ENCODE measurements at places on chromosomes 6 and 20.
A peak's percentile ranks its signal among the peaks of the same experiment; 100 is the strongest.

DNA sequence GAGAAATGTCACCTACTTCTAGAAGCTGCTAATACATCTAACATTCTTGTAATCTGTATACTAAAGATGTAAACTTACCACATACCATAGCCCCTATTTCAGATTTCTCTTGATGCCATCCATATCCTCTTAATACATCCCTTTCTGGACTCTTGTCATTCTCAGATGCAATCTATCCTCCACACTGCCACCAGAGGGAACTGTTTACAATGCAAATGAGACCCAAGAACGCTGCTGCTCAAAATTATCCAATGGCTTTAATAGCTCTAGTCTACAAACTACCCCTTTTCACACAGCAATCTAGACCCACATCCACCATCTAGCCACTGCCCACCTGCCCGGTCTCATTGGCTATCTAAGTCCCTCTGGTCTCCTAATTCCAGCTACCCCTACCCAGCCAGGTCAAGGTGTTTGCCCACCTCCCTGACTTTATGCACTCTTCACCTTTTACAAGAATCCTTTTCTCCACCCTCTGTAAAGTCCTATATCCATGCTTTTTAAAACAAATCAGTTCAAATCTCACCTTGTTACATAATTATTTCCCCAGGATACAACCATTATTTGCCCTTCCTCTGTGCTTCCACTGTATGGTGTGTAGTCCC lies 14.8 kb downstream of the FAXC start:
- peak; percentile 53 for DNase-seq

DNA sequence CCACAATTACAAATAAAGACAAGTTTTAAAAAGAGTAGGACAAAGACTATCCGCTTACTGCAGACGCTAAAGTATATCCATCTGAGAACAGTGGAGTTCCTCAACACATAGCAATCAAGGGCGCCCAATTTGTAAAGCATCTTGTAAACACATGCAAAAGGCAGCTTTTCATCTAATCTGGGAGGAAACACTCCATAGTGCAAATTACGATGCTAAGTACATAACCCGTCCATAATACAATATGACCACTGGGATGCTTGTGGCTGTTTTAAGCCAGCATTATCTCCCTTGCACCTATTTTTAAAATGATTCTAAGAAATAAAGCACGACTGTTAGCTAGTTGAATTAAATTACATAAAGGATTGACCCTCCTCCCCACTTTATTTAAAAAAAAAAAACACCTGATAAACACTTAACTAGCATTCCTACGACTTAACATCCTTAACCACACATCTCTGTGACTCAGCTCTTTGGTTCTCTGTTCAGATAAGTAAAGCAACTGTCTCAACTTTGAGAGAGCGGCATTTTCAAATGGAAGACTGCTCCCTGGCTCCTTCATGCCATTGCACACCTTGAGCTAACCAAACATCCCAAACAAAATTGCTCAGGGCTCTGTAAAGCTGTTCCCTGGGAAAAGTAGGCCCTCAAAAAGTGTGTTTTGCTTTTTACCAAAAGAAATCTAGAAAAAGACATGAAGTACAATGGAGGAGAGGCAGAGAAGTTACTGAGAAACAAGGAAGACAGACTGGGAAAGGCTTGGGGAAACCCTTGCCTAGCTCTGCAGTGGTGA lies 14.2 kb downstream of the SLC22A23 start:
- peak; percentile 69 for DNase-seq

DNA sequence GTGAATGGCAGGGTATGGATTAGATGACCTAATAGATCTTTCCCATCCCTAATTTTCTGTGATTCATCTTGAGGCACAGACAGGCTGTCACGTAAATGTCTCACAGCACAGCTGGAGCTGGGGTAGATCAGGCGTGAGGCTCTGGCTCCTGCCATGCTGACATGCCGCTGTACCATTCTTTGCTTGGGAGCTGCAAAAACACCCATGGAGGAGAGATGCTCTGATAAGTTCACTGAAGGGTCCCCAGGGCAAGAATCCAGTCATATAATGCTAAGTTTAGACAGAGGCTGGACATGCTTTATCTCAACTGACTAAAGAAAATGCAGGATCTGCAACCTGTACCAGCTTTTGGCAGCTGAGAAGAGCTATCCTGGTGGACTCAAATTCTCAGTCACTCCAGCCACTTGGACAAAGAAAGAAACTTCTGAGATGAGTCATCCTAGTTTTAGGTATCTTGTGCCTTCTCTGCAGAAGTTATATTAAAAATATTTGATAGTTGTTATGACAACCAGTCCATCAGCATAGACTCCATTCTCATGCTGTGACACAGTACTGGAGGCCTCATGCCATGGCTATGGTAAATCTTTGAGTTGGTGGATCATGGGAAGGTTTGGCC lies 185.1 kb upstream of the RAB32 start:
- DNase-seq, result peak; percentile 71

DNA sequence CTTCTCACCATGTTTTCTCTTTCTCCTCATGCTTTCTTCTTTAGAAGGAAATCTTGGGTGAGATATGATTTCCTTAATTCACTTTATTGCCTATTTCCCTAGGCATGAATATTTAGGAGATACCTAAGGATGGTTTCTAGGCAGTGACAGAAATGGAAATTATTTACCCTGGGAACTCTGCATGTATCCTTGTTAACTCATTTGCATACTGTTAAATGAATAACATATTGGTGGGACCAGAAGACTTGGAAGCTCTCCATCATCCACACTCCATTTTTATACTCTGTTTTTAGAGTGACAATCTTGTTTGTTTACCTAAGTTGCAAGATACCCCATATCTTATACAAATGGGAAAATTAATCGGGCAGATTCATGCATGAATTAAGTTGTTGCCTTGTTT lies 285.7 kb downstream of the RNF144B start:
- DNase-seq, result no peak

GRCh38 chr20:55567826-55568225 lies 437.5 kb downstream of the CBLN4 start:
- no peak for DNase-seq

DNA sequence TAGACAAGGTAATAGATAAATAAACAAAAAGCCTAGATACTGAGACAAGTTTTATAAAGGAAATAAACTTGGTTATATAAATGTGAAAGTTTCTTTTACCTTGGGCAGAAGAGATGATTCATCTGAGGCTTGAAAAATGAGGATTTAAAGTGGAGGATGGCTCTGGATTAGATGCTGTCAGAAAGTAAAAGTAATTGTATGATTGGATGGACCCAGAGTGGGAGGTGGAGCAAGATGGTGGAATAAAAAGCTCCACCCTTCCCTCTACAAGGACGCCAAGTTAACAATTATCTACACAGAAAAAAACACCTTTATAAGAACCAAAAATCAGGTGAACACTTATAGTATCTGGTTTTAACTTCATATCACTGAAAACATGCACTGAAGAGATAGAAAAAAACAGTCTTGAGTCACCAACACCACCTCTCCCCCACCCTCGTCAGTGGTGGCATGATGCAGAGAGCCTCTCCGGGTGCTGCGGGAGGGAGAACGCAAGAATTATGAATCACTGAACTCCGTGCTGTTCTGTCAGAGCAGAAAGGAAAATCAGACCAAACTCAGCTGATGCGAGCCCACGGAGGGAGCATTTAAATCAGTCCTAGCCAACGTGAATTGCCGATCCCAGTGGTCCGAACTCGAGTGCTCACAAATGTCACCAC lies 84.7 kb upstream of the GJE1 start:
- DNase-seq, result no peak

DNA sequence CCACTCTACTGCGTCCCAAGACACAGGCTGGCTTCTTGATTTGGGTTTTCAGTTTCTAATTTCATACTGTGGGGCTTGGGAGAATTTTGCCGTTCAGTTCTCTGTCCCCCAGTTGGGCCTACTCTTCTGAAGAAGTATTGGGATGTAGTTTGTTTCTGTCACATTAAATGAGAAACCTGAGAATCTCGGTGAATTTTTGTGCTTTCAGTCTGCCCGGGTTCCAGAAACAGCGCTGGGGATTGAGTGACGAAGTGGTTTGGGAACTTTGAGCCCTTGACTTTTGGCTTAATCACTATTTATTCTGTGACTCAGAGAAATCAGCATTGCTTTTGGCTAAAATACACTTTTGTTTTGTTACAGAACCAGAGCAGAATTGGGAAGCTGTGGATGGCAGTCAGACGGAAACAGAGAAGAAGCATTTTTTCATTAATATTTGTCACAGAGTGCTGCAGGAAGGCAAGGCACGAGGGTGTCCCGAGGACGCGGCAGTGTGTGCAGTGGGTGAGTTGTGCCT lies 74.0 kb downstream of the IGF2R start:
- DNase-seq, result peak; percentile 18

- no peak for DNase-seq
Observed at GRCh38 chr6:108720827-108721226, 127.4 kb upstream of the ARMC2 start.

DNA sequence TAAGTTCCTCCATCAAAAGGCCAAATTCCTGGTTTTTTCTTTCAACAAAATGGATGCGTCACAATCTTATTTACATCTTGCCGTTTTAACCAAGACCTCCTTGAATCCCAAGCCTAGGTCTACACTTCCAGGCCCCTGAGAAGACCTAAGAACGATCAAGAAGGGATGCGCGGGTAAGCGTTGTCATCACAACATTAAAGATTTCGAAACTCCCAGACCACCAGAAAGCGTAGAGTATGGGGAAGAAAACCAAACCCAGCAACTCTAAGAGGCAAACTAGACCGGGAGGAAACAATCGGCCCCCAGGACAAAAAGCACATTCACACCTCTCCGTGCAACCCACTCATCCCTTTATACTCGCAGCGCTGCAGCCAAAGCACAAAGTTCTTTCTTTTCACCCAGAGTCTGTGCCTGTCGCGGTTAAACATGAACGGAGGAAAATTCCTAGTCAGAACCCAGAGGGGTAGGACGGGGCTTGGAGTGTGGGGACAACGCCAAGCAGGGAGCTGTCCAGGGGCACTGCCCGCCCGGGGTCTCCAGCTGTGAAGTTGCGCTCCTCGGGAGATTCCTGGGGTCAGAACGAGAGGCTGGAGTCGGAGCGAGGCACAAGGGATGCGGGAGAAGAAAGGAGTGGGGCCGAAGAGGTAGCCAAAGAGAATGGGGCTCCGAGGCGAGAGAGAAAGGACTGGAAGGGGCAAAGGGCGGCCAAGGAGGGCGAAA lies 725 bp downstream of the OSER1 start:
- peak; percentile 31 for DNase-seq

DNA sequence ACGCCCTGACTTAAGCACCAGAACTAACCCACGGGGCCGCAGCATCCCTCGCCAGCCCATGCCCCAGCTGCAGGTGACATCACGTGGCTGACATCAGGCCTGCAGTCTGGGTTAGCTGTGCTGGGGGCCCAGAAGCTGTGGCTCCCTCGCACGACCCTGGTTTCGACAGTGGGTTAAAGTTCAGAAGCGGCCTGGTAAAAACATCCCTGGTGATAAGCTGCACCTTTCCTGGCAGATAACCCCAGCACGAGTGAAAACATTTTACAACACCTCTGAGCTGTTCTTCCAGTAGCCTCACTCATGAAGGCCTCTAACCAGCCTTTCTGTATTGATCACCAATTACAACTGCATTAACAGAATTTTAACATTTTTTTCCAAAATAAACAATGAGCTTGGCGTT lies 136.4 kb upstream of the RREB1 start:
- DNase-seq, result no peak

DNA sequence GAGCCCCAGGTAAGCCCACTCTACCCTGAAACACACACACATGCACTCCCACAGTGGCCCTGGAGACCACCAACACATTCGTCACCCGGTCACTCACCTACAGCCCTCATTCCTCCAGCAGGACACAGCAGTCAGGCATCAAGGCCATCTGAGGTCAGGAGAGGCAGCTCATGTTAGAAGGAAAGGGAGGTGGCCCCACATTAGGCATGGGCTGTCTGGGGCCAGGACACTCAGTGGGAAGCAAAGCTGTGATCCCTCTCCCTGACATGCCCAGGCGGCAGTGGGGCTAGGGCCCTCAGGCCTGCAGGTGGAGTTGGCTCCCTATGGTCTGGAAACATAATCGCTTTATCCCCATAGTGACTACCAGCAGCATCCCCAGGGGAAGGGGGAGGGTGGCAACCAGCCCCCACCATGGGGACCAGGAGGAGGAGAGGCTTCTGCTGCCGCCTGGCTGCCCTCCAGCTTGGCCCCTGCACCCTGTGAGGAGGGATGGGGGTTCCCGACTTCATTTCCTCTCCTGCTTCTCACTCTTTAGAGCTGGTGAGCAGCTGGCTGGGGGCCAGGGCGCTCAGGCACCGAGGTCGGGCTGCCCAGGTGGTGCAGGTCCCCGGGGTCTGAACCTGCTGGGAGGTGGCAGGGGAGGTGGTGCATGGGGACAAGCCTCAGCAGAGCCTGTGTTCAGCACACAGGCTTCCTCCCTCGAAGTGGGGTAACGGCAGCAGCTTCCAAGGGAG lies 76.6 kb upstream of the CST7 start:
- DNase-seq, result no peak

- DNase-seq, result no peak
Observed at GRCh38 chr6:34276881-34277762, 28.3 kb upstream of the SMIM29 start.

GRCh38 chr6:80535914-80536565 lies 429.6 kb downstream of the BCKDHB start:
- no peak for DNase-seq

DNA sequence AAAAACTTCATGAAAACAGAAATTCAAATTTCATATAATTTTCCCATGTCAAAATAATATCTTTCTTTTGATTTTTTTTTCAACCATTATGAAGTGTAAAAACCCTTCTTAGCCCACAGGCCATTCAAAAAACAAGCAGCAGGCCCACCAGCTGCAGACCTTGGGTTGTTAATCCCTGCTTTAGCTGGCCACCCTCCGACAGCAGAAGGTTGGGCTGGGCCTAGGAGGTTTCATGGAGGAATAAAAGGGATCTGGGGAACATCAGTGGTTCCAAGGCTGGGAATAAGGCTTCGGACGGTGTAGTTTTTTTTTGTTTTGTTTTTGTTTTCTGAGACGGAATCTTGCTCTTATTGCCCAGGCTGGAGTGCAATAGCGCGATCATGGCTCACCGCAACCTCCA lies 3.6 kb upstream of the HSP90AB1 start:
- DNase-seq, result no peak

DNA sequence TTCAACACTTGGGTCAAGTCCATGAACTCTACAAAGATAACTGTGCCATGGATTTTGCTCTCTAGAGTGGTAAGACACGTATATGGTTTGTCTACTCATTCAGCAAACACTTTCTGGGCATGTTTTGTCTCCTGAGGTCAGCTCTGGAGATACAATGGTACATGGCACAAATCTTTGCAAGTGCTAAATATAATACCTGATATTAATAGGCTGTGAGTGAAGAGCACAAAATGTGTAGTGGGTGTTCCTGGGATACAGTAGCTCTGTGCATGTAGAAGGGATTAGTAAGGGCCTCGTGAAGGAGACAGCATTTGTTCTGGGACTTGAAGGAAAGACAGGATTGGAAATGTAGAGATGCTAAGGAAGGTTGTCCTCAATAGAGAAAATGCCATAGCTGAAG lies 360.9 kb downstream of the BCKDHB start:
- DNase-seq, result no peak

- DNase-seq, result no peak
Observed at GRCh38 chr6:125793280-125793679, 2.5 kb downstream of the NCOA7 start.

Data from fibroblast of skin of right quadriceps (primary cell).